ENCODE measurements at places on chromosomes 2 and 18.

DNA sequence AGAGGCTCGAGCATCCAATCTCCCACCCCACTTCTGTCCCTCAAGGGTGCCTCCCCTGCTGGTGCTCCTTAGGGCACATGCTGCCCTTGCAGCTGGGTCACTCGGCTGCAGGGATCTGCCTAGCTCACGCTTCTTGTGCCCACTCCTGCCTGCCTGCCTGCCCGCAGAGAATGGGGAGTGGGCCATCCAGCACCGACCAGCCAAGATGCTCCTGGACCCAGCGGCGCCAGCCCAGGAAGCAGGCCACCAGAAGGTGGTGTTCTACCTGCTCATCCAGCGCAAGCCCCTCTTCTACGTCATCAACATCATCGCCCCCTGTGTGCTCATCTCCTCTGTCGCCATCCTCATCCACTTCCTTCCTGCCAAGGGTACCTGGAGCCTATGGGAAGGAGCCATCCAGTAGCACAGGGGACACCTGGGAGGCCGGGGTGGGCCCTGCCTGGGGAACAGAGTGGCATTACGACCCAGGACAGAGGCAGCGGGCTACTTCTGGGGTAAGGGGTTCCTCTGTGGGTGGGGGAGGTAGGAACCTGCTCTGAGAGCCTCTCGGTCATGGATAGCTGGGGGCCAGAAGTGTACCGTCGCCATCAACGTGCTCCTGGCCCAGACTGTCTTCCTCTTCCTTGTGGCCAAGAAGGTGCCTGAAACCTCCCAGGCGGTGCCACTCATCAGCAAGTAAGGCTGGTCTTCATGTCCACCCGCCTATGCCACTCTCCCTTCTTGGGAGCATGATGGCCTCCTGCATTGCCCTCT, 3.4 kb downstream of the CHRNG start:
- no peak for DNase-seq

DNA sequence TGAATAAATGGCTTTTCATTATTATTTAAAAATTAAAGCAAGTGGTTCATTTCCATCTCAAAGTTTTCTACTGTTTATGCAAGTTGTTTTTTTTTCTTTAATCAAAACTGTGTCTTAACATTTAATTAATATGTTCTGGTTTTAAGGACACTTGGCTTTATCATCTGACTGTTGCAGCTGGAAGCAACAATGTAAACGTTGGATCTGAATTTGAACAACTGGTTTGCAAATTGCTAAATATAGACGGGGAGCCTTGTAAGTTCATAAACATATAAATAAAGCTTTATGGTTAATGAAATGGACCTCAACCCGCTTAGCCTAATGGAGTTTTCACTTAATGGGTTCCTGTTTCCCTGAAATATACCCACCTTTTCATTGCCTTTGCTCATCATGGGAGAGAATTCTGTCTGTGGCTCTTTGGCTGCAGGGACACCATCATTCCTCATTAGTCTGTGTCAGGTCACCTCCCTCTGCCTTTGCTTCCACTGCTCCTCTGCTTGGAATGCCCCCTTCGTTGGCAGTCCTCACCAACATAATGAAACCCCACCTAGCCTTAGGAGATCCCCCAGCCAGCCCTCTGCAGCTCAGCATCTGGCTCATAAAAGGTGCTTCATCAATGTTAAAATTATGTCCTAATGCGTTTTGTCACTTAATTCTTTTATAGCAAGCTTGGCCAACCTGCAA, 44.2 kb upstream of the DYNC2LI1 start:
- no peak for DNase-seq

- no peak for DNase-seq
Measured at GRCh38 chr2:105779394-105779793, 34.7 kb downstream of the NCK2 start.

DNA sequence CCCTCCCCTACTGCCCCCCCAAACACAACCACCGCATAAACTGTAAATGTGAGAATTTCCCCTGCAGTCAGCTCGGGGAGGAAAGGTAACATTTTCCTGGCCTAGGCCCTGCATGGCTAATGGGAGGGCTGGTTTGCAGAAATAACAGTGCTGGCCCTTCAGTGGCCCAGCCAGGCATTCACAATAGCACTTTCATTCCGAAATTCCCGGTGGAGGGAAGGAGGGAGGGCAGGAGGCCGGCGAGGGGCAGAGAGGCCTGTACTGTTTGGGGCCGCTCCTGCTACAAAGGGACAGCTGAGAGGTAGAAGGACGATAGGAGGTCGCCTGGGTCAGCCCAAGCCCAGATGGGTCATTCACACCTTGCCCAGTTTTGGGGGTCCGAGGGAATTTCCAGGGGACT, 11.3 kb downstream of the CYP26B1 start:
- DNase-seq: no peak

DNA sequence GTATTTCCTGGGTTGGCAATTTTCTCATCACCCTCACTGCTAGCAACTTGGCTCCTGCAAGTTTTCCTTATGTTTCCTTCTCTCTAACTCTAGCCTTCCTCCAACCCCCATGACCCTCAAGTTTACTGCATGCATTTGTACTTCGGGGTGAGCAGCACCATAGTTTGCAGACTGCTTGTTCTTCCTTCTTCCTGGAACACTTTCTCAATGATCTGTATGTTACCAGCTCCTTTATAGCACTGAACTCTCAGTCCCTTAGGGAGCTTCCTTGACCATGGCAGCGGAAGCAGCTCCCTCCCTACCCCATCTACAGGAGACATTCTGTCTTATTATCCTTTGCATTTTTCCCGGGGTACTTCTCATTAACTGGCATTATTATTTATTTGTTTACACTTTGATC, 1089.5 kb upstream of the GYPC start:
- DNase-seq: no peak

GRCh38 chr2:109516445-109517117, 97.2 kb downstream of the SEPTIN10 start:
- DNase-seq: peak; percentile 37

DNA sequence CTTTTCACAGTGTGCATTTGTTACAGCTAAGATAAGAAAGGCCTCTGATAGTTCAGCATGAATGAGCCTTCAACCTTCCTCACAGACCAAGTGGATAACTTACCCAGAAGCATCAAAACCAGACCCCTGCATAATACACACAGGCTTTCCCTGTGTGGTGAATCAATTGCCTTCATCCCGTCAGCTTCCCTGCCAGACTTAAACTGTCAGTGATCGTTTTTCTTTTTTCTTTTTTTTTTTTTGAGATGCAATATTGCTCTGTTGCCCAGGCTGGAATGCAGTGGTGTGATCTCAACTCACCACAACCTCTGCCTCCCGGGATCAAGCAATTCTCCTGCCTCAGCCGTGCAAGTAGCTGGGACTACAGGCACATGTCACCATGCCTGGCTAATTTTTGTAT, 20.5 kb upstream of the SLC35F5 start:
- no peak for DNase-seq

DNA sequence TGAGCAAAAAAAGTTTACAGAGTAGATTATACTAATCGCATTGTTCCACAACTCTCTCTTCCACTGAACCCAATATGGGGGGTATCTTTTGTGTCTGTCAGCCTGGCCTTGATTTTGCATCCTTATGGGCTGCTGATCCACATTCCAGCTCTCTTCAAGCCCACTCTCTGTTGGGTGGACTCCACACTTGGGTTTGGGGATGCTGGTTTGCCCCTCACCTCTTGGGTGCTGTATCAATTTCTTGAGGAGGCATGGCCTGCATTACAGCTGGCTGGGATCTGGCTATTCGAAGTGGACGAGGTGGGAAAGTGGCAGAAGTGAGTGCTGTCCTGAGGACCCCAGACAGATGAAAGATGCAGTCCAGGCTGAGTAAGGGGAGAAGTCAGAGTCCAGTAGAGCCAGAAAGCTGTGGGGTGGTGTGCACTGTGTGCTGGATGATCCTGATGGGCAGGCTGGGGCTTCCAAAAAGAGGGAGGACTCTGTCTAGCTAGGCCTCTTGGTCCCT, 141.4 kb downstream of the CAPN13 start:
- no peak for DNase-seq

DNA sequence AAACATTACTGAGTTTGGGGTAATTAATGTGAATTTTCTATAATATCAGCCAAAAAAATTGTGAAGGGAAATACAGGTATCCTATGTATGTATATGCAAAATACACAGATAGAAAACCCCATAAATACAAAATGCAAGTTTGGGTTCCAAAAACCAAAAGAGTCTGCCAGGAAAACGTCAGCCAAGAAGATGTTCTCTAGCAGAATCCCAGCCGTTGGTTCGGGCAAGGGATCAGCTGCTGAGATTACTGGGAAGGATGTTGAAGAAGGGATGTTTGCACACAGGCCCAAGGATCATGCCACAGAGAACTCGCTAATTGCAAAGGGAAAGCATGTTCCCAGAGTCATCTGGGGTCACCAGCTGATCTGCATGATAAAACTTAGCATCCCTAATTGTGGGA, 9.5 kb upstream of the ANO7 start:
- DNase-seq: no peak

DNA sequence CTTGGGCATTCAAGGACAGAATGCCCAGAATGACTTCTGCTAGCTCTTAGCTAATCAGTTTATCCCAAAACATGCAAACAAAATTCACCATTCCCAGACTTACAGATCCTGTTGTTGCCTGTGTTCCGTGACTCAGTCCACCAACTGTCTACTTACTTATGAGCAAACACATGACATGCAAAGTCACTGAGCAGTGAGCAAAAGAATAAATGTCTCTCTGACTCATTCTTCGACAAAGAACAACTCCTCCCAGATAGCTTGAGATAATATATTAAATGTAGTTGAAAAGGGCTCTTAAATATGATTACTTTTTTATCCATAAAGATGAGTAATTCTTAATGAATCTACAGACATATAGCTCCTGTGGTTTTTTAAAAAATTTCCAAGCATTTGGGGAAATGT, 9.0 kb upstream of the CREG2 start:
- DNase-seq: no peak

- DNase-seq: no peak
Measured at GRCh38 chr2:63668000-63668399, 79.2 kb downstream of the MDH1 start.

DNA sequence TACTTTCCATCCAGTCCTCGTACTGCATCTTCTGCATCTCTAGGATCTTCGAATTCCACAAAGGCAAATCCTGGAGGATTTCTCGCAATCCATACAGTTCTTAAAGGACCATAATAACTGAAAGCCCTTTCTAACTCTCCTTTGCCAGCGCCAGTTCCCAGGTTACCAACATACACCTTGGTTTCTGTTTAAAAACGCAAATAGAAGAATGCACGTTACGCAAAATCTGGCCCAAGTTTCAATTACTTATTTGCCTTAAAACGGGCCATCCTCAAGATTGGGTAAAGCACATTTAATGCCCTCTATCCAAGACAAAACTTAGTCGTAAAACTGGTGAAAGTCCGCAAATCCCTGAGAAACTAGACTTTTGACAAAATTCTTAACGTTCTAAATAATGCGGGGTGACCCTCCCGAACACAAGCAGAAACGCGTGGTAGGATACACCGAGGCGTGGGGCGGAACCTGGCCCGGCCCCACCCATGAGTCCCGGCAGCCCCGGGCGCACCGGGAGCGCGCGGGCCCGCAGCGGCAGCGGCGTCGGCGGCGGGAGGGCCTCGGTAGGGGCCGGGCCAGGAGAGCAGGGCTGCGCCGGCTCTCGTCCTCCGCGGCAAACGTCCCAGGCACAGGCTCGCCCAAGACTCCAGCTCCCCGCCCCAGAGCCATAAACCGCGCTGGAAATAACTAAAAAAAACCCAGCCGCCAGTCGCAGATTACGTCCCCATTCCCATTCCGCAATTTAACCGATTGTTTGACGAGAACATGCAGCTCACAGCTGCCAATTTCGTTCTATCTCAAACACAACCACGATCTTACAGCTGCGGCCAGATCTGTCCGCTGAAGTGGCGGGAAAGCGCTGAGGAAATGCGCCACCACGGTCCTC, 910 bp downstream of the SRSF7 start:
- no peak for DNase-seq

GRCh38 chr2:121044412-121044811, 240.6 kb downstream of the TFCP2L1 start:
- DNase-seq: no peak

GRCh38 chr2:85791704-85792565, 38.1 kb downstream of the ATOH8 start:
- DNase-seq: no peak

DNA sequence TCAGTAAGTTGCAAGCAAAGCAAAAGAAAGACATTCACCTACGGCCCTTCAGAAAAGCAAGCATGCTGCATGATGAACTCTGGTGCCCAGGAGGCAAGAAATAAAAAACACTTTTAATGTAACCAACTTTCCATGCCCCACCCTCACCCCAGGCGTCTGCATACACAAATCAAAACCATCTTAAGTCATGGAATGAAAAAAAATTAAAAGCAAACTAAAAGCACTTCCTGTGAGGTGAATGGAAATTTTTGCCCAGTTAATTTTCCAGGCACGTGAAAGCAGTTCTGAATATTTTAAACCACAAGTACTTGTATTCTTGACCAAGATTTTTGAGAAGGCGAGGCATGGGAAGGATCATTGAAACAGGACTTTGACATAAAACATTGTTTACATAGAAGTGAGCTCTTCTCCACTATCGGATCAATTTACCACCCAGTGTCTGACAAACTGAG, 2.5 kb upstream of the ICOS start:
- DNase-seq: no peak

- no peak for DNase-seq
Measured at GRCh38 chr2:233658610-233659009, 13.1 kb upstream of the UGT1A9 start.

DNA sequence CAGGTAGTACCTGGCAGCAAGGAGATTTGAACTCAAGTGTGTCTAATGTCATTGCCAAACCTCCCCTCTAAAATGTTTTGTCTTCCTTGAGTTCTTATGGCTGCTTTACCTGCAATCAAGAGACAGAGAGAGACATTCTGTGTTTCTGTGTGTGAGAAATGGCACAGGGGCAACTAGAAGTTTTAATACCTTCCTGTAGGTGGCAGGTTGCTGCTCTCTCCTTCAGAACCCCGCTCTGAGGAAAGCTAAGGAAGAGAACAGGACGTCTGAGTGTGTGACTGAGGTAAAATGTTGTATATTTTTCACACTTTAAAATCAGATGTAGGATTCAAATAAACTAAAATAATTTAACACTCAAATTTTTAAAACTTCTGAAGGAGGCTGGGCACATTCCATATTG, 19.2 kb downstream of the DTNA start:
- DNase-seq: no peak

GRCh38 chr2:171706152-171706803, 19.0 kb downstream of the DYNC1I2 start:
- no peak for DNase-seq
